ENCODE measurements at places on chromosomes 2 and 18.

DNA sequence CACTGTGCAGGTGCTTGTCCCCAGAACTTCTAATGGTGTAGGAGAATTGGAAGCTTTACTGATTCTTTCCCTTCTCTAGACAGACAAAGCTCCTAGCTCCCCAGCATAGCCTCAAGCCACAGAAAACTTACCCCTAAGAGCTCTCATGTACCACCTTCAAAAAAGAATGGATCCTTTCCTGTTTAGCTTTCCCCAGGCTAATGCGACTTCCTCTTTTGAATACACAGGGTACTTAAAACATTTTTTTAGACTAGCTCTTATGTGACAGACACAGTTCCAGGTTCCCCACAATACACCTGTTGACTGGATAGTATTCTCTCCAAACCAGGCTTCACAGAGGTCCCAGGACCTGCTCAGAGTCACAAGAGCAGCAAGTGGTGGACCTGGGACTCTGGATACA, 8.3 kb downstream of the CTAGE1 start:
- DNase-seq = no peak

DNA sequence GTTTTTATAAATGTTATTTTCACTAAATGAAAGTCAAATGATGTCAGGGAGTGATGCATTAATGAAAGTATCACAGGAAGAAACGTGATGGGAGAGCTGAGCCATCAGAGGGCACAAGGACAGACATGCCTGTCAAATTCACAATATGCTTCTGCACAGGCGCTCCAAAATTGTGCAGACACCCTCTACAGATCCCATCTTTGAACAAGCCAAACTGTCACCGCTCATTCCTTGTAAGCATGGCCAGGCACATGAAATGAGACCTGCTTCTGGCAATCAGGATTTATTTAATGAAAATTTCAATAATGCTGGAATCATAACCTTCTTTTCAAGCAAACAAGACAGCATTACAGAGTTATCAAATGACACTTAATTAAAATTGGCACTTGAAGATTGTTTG, 20.4 kb upstream of the FSHR start:
- DNase-seq = no peak

DNA sequence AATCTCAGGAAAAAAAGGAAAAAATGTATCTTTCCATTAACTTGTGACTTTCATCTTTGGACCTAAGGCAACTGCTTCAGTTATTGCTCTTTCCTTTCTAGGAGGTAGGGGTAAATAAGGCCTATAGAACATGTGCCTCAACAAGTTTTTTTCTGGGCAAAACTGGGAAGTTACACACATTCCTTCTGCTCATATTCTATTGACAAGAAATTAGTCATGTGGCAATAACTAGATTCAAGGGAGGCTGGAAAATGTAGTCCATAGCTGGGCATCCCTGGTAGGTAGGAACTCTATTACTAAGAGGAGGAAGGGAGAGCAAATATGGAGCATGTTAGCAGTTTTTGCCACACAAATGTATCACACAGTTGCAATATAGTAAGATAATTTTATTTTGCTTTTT, 37.7 kb upstream of the NEMP2 start:
- DNase-seq = no peak

DNA sequence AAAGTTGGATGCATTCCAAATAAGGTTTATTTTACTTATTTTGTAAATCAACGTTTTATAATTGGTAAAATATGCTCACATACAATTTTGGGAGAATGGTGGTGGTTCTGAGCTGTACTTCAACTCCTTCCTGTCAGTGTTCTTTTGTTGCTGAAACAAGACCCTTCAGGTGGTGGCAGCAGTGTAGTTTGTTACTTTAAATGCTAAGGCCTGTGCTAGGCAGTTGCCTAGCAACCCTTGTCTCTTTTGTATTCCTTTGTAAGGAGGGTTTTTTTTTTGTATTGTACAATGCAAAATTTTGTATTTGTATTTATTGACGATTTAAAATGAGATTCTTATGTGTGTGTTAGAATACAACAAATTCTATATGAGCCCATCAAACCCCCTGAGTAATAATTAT, 166.0 kb upstream of the FAM98A start:
- DNase-seq = no peak

DNA sequence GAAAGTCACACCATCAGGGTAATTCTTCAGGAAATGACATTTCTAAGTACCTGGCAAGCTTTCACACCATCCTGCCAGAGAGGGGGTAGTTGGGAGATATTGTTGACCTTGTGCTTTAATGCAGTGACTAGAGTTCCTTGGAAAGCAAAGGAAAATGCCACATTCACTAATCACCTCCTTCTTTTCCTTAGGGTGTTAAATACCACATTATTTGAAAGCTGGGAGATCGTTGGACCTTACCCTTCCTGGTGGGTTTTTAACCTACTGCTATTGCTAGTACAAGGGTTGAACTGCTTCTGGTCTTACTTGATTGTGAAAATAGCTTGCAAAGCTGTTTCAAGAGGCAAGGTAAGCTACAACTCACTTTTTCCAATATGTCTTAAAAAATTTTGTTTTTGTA, 37.0 kb upstream of the NOSTRIN start:
- no peak for DNase-seq

GRCh38 chr2:237600205-237600846, 9.8 kb upstream of the RAB17 start:
- no peak for DNase-seq

GRCh38 chr2:6973895-6974545, 56.8 kb downstream of the RNF144A start:
- DNase-seq = no peak

DNA sequence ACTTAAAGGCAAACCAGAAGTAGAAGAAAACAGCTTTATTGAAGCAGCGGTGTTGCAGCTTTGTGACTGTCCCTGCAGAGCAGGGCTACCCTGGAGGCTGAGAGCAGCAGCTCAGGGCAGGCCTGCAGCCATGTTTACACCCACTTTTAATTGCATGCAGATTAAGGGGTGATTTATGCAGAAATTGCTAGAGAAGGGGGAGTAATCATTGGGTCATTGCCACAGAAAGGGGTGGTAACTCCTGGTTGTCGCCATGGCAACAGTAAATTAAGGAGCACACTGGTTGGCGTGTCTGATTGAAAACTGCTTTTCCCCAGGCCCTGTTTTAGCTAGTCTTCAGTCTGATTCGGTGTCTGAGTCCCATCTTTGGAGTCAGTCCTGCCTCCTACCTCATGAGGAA, 195.4 kb upstream of the HDAC4 start:
- DNase-seq = no peak

DNA sequence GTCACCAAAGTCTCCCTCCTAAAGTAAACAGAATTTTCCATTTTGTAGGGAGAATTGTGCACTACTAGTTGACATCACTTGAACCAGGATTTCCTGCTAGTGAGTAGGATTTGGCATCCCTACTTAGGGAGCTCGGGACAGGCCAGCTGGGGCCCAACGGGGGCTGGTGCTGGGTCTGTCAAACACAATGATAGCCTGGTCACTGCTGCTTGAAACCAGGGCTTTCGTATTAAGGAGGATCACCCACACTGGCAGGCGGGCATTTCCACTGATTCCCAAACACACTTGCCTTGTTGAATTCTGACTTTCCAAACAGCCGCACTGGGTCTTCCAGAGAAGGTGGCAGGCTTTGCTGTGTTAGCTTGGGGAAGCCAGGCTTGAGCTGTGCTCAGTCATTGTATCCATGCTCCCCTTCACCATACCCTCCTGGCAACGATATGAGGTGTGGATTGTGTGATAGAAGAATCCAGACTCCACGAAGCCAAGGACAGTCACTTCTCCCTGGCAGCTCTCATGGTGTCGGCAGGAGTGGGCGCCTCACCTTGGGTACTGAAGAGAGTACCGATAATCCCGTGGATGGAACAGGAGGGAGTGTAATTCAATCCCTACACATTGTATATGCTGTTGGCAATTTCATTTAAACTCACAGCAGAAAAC, 7.5 kb downstream of the GDF7 start:
- DNase-seq = no peak

DNA sequence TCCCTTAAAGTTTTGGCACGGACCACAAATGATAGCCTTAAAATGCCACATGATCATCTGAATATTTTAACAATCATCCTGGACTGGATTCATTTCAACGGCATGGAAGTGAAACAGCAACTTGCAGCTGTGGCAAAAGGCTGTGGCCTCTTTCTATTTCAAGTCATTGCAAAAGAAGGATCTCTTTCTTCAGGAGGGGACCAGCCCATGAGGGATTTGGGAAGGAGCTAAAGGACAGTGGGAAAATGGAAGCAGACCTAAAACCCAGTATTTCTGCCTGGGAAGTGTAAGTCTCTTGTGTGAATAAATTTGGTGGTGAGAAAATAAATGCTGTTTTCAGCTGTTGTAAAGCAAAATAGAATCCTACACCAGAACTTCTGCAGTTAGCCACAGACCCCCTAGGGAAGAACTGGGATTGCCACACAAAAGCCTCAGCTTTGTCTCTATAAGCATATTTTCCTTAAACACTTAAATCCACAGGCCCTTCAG, 107.3 kb upstream of the ZFP36L2 start:
- no peak for DNase-seq

GRCh38 chr2:199910338-199911051, 598 bp upstream of the C2orf69 start:
- no peak for DNase-seq

DNA sequence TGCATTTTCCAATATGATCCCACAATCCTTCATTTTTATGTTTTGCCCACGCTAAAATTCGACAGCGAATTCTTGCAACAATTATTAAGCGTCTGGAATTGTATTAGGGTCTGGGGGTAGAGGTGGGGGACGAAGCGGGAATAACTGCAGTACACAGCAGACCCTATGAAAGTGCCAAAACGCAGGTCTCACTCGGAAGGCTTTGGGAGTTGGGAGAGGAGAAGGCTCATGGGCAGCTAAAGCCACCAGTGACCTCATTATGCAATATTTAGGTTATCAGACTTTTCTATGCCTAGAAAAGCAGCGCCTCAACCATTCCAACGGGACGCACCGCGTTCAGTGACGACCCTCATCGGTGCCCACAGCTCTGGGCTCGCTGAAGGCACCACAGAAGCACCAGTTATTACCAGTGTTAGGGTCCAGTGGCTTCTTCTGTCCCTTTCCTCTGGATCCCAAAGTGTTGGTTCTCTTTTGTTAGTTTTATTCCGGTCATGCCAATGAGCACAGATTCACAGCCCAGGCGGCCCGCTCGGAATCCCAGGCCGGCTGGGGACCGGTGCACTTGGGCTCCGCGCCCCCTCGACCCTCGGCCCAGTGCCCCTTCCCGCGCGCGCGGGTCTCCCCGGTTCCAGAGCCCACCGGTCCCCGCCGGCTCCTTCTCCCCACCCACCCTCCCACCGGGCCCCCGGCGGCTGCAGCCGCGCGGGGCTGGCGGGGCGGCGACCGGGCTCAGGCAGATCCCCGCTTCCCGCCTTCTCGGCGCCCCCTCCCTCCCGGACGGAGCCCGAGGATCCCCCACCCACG, 737 bp upstream of the MAPK4 start:
- no peak for DNase-seq

GRCh38 chr2:60500861-60501260, 52.6 kb downstream of the BCL11A start:
- DNase-seq = no peak

DNA sequence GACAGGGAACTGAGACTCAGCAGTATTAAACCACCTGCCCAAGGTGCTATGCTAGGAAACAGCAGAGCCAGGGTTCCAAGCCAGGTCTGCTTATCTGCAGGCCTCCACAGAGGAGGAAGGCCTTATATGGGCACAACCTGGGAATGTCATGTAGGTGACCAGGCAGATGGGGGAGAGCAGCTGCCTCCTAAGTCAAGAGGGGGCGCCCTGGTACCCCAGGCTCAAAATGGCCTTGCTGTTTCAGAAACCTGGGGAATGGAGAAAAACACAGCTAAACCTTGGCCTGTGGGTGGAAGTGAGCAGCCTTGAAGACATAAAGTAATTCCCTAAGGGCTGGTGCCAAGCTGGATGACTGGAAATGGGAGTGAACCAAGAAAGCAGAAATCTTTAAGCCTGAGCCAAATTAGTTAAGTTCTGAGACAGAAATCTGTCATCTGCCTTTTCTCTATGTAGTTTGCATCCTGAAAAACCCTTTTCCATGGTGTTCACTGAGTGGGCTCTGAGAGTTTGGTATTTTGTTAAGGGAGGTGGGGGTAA, 79.1 kb downstream of the MAPK4 start:
- no peak for DNase-seq

DNA sequence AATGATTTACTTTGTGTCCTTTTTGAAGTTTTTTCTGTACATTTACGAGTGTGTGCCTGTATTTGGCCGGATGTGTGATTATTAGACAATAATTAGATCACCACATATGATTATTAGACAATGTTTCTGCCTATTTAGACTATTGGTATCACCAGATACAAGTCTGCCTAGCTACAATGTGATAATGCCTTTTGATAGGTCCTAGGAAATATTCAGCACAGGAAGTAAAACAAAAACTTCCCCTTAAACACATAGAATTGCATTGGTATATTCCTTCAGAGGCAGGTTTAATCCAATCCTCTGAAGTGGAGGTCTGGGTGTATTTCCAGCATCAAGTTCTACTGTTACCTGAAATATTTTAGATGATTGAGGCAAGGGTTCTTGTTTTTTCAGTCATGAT, 275.1 kb downstream of the TGIF1 start:
- no peak for DNase-seq

- DNase-seq = no peak
These were observed 41.3 kb downstream of the ZFP36L2 start for GRCh38 chr2:43185146-43185545.

DNA sequence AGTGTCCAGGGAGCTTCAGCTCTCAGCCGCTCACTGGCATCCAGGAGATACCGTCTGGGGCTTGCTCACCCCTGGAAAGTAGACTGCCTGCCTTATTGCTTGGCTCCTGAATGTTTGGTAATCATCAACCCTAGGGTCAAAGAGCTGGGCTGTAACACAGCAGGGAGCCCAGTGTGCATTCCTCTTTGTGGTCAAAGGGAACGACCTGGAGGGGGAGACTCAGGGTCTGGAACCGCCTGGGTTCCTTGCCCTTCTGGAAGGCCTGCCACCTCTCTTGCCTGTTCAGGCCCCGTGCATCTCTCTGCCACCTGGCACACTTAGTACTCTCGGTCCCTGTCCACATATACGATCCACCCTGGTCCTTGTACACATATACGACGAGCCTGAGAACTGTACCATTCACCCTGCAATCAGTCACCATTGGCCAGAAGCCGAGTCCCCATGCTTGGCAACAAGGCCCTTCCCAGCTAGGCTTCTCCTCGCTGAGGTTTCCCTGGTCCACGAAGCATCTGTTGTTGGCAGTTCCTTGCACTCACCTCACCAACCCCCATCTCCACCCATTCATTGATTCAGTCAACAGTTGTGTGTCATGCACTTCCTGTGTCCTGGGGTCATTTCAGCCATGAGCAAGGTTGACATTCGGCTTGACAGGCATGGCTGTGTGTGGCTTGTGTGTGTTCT, at the start of gene NAT8:
Gene NAT8, minus strand, starts transcription at position 85 of the 681 bp plus-strand sequence. CDS start 794 bp downstream, outside the sequence.
- DNase-seq = no peak

DNA sequence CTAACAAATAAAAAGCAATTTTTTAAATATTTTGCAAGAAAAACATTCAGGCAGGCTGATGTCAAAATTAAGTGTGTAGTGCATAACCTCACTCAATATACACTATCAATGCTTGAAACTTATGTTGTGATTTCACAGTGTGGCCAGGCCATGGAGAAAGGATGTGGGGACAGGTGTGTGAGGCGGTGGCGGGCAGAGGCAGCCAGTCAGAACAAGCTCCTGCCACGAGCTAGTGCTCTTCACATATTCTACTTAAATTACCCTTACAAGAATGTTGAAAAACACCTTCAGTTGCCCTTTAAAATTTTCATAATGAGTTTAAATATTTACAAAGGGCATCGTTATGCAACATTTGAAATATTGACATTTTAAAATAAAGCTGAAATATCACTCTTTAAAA, 43.2 kb downstream of the CYB5A start:
- no peak for DNase-seq
